ENCODE measurements at places on chromosomes 7 and 10.
A peak's percentile ranks its signal among the peaks of the same experiment; 100 is the strongest.

GRCh38 chr10:792792-793100, 103.3 kb upstream of the DIP2C start:
- DNase-seq = no peak

GRCh38 chr10:127989481-127990012, 82.6 kb downstream of the PTPRE start:
- DNase-seq = no peak

- DNase-seq = no peak
Observed at GRCh38 chr7:152899548-152900109, 140.1 kb downstream of the ACTR3B start.

- DNase-seq = no peak
Observed at GRCh38 chr7:138726288-138726687, 25.1 kb upstream of the SVOPL start.

GRCh38 chr7:27091941-27092818, 3.6 kb downstream of the HOXA1 start:
- no peak for DNase-seq

DNA sequence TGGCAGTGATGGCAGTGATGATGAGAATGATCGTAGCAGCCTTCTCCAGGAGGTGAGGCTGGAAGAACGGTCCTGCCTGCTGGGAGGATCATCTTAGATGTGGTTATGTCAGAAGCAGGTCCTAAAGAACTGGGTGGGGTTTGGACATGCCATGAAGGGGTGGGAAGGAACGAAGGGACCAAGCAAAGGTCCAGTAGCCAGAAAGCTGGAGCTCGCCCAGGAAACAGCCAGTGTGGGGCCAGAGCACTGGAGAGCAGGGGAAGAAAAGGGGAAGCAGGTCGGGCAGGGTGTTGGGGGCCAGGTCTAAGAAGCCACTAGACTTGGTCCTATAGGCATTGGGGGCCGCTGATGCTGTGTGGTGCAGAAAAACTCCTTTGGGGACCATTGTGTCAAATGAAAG, 127.4 kb downstream of the RGS10 start:
- DNase-seq = no peak

DNA sequence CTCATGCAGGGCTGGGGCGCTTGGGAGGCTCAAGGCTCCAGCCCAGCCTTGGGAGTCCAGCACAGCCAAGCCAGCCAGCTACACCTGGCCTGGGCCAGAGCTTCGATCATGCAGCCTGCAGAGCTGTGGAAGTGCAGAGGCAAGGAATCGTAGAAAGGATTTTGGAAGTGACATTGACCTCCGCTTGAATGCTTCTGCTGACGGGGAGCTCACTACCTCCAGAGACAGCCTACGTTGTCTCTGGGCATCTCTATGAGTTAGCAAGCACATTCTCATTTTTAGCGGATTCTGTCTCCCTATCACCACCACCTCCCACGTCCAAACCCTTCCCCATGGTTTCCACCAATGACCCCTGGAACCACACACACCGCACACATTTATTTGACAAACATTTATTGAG, 88.5 kb downstream of the MICALL2 start:
- no peak for DNase-seq

GRCh38 chr7:70361821-70362220, 763.5 kb downstream of the AUTS2 start:
- DNase-seq = no peak

GRCh38 chr10:73634421-73634820, 6.9 kb downstream of the MYOZ1 start:
- DNase-seq = no peak

GRCh38 chr7:80749270-80749669, 110.8 kb downstream of the CD36 start:
- no peak for DNase-seq

DNA sequence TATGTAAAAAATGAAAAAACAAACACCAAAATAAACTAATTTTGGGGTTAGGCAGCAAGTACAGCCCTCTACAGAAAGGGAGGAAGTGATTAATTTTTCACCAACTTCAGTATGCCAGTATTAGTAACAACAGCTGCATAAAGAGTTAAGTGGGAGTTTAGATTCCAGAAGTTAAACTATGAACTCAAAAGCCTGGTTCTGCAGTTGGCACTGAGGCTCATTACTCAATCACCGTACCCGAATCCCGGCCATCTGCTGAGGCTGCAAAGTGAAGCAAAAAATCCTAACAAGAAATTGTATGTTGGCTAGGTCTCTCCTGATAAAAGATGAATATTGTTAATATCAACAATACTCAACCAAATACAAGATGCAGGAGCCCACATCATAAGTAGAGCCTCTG, 4.0 kb downstream of the NUDT5 start:
- DNase-seq = no peak

- DNase-seq = no peak
Observed at GRCh38 chr10:123879606-123880257, 11.9 kb downstream of the CPXM2 start.

GRCh38 chr10:59709395-59710125, at the start of gene SLC16A9:
SLC16A9 (minus strand) TSS chr10:59709850; CDS start chr10:59684291, 25,559 bp downstream.
- DNase-seq = no peak

GRCh38 chr7:98284335-98285036, 3.0 kb downstream of the BRI3 start:
- DNase-seq = no peak

GRCh38 chr10:44010873-44011602, 362.4 kb upstream of the ZNF32 start:
- DNase-seq = no peak

GRCh38 chr7:101736084-101736483, 81.3 kb upstream of the CUX1 start:
- DNase-seq = no peak

DNA sequence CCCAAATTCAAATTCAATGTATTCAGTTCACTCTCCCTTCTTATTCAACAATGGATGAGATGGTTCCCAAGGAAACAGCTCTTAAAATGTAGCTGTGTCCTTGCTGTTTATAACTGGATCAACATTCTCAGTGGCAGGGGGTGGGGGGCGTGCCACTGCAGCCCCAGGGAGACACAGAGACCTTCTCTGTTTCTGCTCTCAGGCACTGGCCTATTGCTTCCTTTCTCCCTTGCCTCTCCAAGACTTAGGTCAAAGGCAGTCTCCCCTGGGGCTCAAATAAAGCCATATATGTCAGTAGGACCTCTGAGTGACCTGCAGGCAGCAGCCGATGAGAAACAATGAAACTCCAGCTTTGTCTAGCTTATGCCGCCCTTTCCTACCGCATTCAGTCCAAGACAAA, 20.7 kb downstream of the VSTM4 start:
- DNase-seq = no peak

GRCh38 chr7:143013473-143013872, 13.5 kb downstream of the OR9A2 start:
- DNase-seq = no peak

GRCh38 chr10:98649170-98649569, 202.4 kb upstream of the HPS1 start:
- no peak for DNase-seq

DNA sequence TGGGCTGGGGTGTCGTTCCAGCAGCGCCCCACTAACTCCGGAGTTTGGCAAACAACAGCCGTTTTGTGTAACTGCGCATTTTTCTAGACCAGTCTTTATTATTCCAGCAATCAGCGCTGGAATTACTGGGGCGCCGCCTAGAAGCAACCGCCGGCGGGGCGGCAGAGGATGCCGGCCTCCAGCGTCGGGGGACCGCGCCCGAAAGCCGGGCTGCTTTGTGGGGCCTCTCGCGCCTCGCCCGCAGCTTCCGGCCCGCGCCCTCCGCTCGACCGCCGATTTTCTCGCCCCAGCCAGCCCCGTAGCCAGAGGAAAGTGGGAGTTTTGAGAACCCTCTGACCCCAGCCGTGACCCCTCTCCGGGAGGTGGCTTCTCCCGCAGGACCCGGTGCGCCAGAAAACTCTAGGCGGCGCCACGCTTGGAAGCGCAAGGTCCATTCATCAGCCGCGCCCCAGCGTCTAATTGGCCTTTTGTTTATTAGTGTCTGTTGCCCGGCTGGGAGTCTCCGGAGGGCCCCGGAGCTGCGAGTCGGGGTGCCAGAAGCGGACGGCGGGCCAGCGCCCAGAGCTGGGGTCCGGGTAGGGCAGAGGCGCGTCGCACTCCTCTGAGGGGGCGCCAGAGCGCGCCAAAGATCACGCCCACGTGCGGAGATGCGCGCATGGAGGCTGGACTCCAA, 10.7 kb downstream of the EMX2 start:
- no peak for DNase-seq

GRCh38 chr10:100057948-100058347, 23.7 kb downstream of the CPN1 start:
- no peak for DNase-seq

DNA sequence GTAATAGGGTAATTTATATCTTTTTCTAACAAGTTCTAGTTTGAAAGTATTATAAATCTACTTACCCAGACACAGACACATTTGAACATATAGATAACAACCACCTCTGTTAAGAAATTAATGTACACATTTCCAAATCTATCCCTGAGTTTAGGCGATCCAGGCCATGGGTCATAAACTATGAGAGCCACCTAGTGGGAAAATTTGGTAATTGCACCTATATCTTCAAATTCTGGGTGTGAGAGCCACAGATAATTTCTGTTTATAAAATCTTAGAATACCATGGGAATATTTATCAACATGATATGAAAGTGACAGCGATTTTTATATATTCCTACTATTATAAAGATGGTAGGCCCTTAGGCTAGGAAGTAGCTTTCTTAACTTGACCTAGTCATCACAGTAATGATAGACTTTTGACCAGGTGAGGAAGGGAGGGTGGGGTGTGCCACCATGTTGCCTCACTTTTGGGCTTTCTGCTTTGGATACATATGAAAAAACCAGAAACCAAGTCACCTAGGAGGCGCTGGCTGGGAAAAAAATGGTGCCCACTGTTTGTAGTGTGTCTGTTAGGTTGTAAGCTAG, 8.0 kb upstream of the EPHA1 start:
- no peak for DNase-seq

DNA sequence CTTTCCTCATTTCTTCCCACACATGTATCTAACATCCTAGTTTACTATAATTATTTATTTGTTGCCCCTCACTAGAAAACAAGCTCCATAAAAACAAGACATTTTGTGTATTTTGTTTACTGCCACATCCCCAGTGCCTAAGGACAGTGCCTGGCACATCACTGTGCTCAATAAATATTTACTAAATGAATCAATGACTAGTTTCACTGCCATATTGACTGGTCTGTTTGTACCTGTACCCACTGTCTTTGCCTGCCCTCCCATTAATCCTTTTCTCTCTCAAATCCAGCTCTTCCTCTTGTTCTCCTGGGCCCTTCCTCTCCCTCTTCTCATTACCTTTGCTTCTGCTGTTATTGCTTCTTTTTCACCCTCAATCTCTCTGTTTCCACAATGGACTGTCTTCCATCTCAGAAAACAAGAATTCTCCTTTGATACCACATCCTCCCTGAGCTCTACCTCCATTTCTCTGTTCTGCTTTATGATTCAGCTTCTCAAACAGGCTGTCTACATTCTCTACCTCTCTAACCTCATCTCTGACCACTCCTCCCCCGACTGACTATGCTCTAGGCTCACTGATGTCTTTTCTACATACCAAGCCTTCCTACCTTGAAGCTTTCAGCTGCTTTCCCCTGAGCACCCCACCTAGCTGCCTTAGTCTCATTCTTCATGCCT, 8.3 kb upstream of the FAM133B start:
- DNase-seq = no peak

DNA sequence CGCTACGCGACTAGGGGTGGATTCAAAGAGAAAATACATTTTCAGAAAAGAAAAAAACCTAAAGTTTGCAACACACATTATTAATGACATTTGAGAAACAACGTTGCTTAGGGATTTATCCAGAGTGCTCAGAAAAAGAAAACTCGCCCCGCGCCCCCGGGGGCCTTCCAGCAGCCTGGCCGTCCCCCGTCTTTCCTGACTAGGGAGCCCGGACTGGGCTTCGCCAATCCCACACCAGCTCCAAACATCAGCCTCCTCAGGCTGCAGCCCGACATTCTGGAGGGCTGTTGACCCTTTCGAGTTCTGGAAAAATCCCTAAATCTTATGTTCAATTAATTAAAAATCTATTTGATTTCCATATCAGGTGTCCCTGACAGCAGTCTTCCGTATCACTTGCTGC, 48.6 kb downstream of the CLEC2L start:
- DNase-seq = no peak

GRCh38 chr7:153090764-153091163, 331.2 kb downstream of the ACTR3B start:
- DNase-seq = no peak

DNA sequence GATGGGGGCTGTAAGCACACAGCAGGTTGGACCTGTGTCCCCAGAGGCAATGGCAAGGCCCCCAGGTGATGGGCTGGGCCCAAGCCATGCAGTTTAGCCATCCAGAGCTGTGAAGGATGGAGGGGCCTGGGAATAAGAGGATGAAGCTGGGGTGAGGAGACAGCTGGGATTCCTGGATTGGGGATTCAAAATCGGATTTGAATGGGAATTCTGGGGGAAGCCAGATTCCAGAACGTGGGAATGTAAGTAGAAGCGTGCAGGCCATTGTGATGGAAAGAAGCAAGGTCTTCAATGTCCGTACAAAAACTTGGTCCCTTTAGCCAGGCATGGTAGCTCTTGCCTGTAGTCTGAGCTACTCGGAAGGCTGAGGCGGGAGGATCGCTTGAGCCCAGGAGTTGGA, 9.8 kb downstream of the SH2B2 start:
- no peak for DNase-seq

- no peak for DNase-seq
Observed at GRCh38 chr10:114303556-114303955, 64.5 kb downstream of the VWA2 start.

GRCh38 chr7:50197549-50197948, 104.5 kb upstream of the ZPBP start:
- DNase-seq = peak; percentile 32

- DNase-seq = no peak
Observed at GRCh38 chr10:85851325-85851724, 515.3 kb downstream of the GRID1 start.

GRCh38 chr7:42960762-42961161, 28.6 kb downstream of the MRPL32 start:
- DNase-seq = no peak

- DNase-seq = no peak
Observed at GRCh38 chr10:133467286-133467911, 13.7 kb downstream of the SCART1 start.

DNA sequence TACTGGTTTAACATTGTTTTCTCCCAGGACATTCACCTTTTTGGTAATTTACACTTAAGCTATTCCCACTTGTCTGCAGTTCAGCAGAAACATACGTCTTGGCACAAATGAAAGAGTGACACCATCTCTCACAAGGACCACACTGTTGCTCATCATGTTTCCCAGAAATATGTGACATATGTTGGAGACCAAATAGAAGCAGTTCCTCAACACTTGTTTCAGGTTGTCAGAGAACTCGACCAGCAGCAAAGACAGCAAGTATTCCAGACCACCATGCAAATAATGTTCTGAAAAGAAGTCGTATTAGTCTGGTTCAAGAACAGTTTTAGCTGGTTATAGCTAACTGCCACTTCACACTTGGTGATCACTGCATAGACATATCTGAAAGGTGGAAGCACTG, 81.3 kb upstream of the KLF6 start:
- no peak for DNase-seq

- DNase-seq = no peak
Observed at GRCh38 chr7:84912993-84913635, 273.7 kb downstream of the SEMA3D start.

- no peak for DNase-seq
Observed at GRCh38 chr7:137890449-137890921, 43.7 kb upstream of the DGKI start.

GRCh38 chr7:30750683-30751650, 968 bp upstream of the INMT start:
- no peak for DNase-seq

GRCh38 chr7:137998250-137998649, 3.6 kb downstream of the CREB3L2 start:
- DNase-seq = no peak

- DNase-seq = no peak
Observed at GRCh38 chr7:115008465-115009114, 86.7 kb downstream of the MDFIC start.
